ENCODE measurements at places on chromosomes 5 and 9.
A peak's percentile ranks its signal among the peaks of the same experiment; 100 is the strongest.

DNA sequence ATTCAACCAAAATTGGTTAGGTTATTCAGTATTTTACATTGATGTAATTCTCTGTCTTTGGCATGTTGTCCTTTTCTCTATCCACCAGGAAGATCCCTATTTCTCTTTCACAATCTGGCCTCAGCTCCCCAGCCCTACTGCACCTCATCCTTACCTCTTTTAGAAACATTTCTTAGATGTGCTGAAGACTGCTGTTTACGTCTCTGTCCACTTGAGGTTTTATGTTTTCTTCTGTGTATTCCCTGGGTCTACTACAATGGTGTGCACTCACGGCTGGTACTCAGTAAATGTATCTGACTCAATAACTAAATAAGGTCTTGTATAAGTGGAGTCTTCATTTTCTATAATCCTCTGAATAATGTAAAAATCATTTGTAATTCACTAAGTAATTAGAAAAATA lies 822.7 kb downstream of the DTWD2 start:
- DNase-seq: no peak

GRCh38 chr5:61100437-61100836 lies 61.8 kb downstream of the SMIM15 start:
- no peak for DNase-seq

DNA sequence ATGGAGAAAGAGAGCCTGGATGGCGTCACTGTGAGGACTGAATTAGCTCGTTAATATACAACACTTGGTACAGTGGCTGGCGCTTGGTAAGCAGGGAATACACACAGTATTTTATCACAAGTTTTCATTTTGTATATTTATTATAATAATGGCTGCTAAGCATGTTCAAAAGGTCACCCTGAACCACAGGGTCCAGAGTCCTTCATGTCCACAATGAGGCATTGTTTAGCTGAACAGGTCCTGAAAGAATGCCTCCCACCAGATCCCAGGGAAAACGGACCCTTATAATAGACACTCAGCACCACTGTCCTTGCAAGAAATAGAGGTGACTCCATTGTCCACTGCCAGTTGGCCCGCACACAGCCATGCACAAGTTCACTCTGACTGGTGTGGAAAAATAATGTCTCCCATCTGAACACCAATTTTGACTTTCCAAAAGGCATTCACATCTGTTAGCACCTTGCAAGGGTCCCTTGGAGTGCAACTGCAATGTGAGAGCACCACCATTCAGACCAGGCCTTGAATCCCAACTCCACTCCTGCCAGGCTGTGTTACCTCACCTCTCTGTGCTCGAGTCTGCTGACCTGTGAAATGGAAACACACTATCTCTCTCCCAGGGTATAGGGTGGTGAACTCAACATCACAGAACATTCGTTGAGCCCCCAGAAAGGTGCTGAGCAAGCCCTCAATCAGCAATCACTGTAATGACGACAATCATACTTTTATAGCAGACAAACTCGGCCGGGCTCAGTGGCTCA lies 3.9 kb downstream of the VDAC1 start:
- no peak for DNase-seq

DNA sequence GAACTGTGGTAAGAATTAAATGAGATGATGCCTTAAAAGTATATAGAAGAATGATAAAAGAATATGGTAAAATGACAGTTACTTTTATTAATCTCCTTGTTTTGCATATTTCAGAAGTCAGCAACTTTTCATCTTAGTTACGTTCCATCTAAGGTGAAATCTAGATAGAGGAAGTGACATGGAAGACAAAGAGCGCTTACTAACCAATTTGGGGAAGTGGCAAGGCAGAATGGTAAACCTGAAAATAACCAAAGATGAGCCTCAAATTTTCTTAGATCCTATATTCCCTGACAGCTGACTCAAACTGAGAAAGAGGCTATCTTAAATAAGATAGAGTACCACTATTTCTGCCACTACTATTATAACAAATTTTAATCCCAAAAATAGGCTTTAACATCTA lies 52.5 kb downstream of the FGF10 start:
- no peak for DNase-seq

- no peak for DNase-seq
Observed at GRCh38 chr5:93567424-93567823, 13.6 kb downstream of the NR2F1-AS1 start.

DNA sequence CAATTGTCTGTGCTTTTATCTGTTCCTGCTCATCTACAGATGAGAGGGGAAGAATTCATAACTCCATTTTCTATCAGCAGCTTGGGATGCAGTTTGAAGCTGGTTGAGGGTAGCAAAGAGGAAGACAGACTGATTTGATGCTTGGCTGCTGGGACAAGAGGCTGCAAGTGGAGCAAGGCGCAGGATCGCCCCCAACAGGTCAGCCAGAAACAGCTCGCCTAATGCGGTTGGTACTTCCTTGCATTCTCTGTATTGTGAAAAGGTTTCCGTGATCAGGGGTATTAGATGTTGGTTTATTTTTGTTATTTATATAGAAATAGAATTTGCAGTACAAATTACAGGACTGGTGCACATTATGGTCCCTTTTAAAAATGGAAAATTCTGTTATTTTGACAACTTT lies 40.6 kb downstream of the ZNF883 start:
- no peak for DNase-seq

DNA sequence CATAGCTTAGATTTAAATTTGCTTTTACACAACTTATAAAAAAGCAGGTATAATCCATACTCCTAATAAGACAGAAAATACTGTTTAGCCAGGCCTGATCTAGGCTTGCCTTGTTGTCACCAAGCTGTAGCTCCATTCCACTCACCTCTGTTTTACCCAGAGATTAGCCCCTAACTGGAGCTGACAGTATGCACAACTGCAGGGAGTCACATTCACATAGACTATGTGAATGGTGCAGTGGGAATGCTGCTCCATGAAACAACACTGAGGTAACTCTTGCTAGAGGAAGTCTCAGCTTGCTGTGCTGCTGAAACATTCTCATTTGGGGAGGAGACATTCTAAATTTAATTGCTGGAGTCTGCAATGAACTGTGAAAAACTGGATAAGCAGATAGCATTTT lies 209.1 kb downstream of the TMEM232 start:
- DNase-seq: no peak

DNA sequence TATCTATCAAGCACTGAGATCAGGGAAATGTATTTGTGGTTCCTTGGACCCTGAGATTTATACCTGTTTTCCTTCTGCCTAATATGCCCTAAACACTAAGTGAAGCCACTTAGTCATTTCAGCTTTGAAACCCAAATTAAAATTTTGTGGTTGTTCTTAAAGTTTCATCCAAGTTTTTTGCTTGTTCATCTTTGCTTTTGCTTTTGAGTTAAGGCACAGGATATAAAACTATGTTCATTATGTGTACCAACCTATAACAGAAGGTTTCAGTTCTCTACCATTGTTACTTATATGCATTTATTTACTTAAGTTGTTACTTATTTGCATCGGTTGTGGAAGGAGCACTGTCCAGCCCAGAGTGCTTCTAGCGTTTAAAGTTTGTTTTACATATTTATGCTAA lies 382.3 kb downstream of the PTPRD start:
- DNase-seq: no peak

- DNase-seq: no peak
Observed at GRCh38 chr9:128685636-128686489, 3.2 kb upstream of the SET start.

DNA sequence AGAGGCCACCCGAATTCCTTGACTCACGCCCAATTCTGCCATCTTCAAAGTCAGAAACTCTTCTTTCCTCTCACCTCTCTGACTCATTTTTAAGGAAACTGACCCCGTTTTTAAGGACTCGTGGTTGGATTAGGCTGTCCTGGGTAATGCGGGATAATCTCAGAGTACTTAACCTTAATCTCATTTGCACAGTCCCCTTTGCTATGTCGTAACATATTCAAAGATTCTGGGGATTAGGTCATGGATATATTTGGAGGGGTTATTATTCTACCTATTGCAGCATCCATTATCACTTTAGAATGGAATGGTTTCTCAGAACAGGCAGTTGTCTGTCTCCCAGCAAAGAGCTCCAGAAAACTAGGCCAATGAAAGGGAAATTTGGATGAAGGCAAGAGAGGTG lies 80.8 kb upstream of the IL12B start:
- DNase-seq: no peak

- DNase-seq: peak; percentile 21
Observed at GRCh38 chr5:321230-321725, at the start of gene AHRR. Gene AHRR (plus strand): TSS chr5:321714. CDS start chr5:343903, 22,189 bp downstream.

- DNase-seq: no peak
Observed at GRCh38 chr5:19802686-19803085, 185.3 kb downstream of the CDH18 start.

DNA sequence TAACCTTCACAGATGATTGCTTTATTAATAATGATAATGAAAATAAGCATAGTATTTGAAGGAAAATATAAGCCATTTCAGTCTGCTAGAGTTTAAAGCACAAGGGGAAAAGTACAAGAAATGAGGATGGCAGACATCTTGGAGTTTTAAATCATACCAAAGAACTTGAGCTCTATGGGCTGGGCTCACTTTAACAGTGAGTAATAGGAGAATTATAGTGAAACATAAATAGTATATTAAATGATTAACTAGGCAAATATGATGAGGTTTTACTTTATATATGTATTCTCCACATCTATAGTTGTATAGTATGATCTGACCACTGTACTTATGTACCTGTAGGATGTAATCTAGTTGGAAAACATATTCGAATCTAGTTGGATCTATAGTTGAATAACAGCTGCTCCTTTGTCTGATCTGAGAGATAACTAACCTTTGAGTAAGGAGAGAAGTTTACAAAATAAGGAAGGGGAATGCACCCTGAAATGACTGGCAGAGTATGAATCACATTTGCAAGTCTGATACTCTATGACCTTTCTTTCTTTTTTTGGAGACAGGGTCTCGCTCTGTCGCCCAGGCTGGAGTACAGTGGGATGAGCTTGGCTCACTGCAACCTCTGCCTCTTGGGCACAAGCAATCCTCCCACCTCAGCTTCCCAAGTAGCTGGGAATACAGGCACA lies 17.6 kb downstream of the MEGF9 start:
- DNase-seq: no peak

GRCh38 chr9:20658677-20659473 lies 25.2 kb upstream of the FOCAD start:
- no peak for DNase-seq

DNA sequence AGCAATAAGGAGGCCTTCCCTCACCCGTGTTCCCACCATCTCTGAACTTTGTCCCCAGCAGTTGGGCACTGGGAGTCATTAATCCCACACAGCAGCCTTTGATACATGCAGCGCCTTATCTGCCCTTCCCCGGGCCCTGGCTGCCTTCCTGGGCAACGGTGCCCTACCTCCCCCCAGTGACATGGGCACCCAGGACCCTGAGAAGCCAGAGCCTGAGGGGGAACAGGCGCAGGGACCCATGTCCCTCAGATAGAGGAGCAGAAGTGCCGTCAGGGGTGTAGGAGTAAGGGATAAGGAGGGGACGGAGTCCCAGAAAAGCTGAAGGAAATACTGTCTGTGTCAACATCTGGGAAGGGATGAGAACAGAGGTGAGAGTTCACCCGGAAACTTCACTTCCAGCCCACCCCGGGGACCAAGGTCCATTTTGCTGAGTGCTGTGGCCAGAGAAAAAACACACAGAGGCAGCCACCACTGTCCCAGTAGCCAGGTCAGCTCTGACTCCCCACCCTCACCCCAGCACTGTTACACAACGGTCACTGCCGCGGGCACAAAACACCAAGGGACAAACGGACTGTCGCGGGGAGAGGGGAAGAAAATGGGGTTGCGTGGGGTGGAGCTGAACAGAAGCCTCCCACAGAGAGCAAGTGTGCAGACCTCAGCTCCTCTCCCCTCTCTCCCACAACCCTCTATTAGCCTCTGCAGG lies 3.8 kb downstream of the PCDH1 start:
- no peak for DNase-seq

DNA sequence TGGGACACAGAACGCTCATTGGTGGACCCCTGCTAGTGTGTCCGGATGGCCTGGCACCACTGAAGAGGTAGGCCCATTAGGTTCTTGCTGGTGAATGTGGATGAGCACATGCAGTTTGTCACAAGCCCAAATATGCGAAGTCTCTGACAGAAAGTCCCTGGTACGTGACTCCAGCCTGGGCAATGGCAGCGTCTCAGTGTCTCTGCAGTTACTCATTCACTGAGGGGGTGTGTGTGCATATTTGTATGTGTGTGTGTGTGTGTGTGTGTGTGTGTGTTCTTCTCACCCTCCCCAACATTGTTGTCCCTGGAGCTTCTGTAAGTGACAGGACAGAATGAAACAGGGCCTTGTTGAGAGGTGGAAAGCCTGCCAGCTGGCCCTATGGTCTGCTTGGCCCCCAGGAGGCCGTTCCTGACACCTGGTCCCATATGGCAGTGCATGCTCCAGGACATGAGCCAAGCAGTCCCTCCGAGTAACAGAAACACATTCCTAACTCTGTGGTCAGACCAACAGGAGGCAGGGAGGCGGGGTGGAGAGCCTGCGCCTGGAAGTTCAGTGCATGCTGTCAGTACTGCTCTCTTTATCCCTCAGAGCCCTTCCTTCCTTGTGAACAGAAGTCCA lies 169.9 kb downstream of the SLC28A3 start:
- no peak for DNase-seq

- DNase-seq: peak; percentile 58
Observed at GRCh38 chr5:6729386-6730310, 16.4 kb downstream of the TENT4A start.

- no peak for DNase-seq
Observed at GRCh38 chr5:2175842-2176404, 293.2 kb upstream of the IRX4 start.

GRCh38 chr5:113081881-113082546 lies 105.4 kb downstream of the DCP2 start:
- DNase-seq: no peak

DNA sequence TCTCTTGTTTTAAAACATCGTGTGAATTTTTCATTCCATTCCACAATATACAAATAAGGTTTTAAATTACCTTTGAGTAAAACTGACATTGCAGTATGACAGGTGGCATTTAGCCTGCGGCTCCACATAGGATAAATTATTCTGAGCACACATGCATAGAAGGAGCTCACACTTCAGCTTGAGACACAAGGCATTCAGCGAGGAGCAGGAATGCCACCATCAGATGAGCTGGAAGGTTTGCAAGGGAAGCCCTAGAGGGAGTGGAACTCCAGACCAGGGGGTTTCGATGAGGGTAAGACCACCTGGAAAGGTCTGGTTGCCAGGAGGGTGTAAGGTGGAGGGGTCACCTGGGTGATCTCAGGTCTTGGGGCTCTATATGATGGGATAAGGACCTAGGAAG lies 259.0 kb upstream of the ADRA1B start:
- DNase-seq: no peak

DNA sequence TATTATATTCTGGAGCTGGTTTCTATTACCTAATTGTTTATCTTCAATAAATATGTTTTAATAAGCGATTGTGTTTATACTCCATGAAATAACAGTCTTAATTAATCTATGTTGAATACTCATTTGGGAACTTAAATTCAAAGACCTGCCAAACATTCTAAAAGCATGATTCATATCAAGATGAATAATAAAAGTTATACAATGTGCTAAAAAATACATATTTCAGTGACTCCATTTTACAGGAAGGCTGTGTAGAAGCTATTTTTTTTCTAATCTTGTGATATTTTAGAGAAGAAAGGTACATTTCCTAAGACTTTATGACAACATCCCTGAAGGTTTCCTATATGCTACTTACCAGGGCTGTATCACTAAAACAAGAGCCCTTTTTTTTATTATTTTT lies 417.9 kb downstream of the NFIB start:
- no peak for DNase-seq

GRCh38 chr5:45171563-45171962 lies 362.8 kb downstream of the MRPS30 start:
- no peak for DNase-seq

- DNase-seq: no peak
Observed at GRCh38 chr9:106531491-106531890, 331.5 kb upstream of the ZNF462 start.

Data from T-cell (primary cell).